ENCODE measurements at places on chromosomes 16 and 17.

GRCh38 chr16:81706327-81707295 lies 72.5 kb upstream of the PLCG2 start:
- no peak for DNase-seq

GRCh38 chr16:14362774-14363371 lies 267.2 kb downstream of the PARN start:
- peak; percentile 74 for DNase-seq

DNA sequence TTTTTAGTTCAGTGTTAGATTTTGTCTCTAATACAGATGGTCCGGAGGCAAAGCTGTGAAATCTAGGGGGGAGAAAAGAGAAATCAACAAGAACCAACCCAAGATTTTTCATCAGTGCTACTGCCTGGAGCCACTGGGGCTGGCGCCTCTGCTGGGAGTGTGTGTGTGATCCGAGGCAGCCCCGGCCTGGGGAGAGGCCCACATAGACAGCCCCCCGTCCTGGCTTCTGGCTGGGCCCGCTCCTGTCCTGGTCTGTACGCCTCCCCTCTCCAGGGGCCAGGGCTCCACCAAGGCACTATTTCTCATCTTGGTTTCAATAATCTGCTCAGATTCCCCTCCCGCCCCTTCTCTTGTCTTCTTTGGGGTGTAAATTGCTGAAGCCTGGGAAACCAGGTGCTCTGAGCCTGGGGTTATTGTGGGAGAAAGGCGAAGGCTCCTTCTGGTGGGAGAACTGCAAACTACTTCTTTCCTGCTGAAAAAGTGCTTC lies 7.8 kb downstream of the BAHCC1 start:
- DNase-seq, result peak; percentile 53

GRCh38 chr16:87661561-87661960 lies 59.3 kb downstream of the JPH3 start:
- peak; percentile 54 for DNase-seq
